ENCODE measurements at places on chromosomes 5 and 9.

DNA sequence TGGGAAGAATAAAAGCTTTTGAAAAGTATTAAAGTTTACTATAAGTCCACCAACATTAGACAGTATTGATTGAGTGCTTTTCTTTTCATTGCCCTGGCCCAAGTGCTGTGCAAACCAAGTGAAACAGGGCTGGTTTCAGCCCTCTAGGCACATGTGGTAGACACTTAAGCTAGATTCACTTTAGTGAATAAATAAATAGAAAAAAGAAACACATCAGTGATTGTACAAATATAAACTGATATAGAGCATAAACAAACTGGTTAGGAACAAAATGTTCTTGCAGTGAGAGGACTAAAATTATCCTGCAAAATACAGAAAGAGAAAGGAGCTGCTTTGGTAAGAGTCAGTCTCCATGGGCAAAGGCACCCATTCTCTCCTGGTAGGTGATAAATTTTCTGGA is 29.7 kb downstream of the ACTBL2 start:
- no peak for DNase-seq
- H3K4me1 ChIP-seq: no peaks in the 10 kb centered on the region
- no peak overlapping the region for H3K27ac ChIP-seq
- no peak overlapping the region for H3K4me3 ChIP-seq

GRCh38 chr9:114200721-114201300 is 45.5 kb downstream of the COL27A1 start:
- no peaks in the 10 kb centered on the region for H3K27me3 ChIP-seq
- H3K27ac ChIP-seq: no peak overlapping the region
- H3K4me1 ChIP-seq: no peaks in the 10 kb centered on the region
- DNase-seq: no peak

DNA sequence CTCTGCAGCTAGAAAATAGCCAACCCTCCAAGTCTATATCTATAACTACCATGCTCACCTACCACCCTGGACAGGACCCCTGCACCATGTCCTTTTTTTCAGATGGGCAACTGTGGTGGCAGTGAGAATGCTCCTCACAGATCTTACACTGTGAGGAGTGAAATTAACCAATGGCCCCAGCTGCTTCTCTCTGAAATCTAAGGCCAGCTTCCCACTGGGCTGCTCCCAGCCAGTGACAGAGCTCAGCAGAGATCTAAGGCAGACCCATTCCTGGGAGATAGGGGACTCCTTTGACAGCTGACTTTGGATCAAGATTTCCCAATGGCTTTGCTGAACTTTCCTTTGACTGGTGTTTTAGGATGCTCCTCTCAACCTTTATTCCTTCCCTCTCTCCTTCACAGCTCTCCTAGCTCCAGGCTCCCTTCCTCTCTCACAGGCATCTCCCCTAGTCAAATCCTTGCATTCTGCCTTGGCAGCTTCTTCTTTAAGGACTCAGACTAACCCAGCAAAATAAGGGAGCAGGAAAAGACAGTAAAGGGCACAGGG is 1.6 kb upstream of the ARAP3 start:
- H3K27me3 ChIP-seq: no peaks in the 10 kb centered on the region
- H3K4me1 ChIP-seq: peaks cover 26% of the 10 kb centered on the region
- no peak for DNase-seq
- H3K27ac ChIP-seq: no peak overlapping the region
- H3K4me3 ChIP-seq: peak overlapping the region; percentile 82

- H3K36me3 ChIP-seq: no peaks in the 10 kb centered on the region
- peaks cover 13% of the 10 kb centered on the region for H3K4me1 ChIP-seq
- no peak overlapping the region for H3K4me3 ChIP-seq
- DNase-seq: peak; percentile 36
These were observed 51.9 kb downstream of the KLF4 start for GRCh38 chr9:107437716-107438115.

DNA sequence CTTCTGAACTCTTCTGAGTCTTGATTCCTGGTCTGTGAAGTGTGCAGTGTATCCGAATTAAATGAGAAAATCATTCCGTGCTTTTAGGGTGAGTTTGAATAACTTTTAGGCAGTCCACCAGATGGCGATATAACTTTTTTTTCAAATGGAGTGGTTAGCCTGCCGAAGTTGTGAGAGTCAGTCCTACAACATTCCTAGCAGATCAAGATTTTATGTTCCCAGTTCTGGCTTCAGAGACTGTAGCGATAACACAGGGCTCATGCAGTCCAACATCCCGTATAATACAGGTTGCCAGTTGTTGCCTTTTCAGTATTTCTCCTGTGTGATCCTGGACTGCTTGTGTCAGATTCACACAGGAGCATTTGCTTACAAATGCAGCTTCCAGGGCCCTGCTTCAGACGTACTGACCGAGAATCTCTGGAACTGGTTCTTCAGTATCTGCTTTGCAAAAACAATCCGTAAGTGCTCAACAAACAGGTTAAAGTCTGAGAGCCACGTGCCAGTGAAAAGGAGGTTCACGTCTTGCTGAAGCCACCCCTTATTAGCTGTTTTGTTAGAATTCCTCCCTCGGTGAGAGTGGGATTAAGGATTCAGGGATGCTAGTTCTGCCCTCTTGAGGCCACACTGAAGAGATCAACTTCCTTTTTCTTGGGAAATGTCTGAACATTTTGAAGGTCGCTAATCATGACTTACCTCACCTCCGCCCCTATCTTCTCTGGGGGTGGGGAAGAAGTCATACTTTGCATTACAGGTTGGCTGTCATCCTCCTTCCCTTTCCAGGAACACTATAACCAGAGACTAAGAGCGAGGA is 22.8 kb downstream of the SMIM3 start:
- H3K4me3 ChIP-seq: peak overlapping the region; percentile 53
- no peak overlapping the region for H3K27ac ChIP-seq
- no peaks in the 10 kb centered on the region for H3K36me3 ChIP-seq
- DNase-seq: peak; percentile 86
- no peaks in the 10 kb centered on the region for H3K27me3 ChIP-seq

- H3K27me3 ChIP-seq: no peaks in the 10 kb centered on the region
- no peaks in the 10 kb centered on the region for H3K36me3 ChIP-seq
- H3K27ac ChIP-seq: no peak overlapping the region
- no peak for DNase-seq
- no peak overlapping the region for H3K4me3 ChIP-seq
- H3K4me1 ChIP-seq: no peaks in the 10 kb centered on the region
These were observed 18.1 kb downstream of the C1QTNF2 start for GRCh38 chr5:160352308-160352707.

DNA sequence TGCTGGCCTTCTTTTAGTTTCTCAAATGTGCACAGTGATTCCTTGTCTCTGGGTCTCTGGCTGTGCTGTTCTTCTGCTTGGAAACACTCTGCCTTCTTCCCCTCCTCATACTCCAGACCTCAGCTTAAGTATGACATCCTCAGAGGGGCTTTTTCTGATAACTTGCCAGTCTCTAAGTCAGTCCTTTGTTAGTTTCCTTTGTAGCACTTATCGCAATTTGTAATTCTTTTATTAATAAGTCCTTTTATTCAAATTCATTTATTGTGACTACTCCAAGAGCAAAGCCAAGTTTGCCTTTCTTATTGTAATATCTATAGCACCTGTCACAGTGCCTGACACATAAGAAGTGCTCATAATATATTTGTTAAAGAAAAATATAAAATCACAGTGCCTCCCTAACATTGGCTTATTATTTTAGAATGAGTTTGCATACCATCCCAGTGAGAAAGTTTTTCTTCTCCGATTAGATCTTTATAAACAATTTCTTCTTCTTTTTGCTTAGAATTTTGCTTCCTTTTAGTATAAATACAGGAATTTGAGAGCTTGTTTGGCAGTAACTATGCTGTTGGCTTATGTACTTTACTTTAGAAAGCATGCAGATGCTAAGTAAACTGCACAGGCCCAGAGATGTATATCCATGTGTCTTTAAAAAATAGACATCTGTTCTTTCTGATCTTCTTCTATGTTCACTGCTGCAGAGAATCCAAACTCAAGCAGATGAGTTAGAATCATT is 198.0 kb downstream of the GAS1 start:
- H3K4me3 ChIP-seq: no peak overlapping the region
- H3K4me1 ChIP-seq: no peaks in the 10 kb centered on the region
- no peak for DNase-seq
- no peak overlapping the region for H3K27ac ChIP-seq
- H3K36me3 ChIP-seq: no peaks in the 10 kb centered on the region
- no peaks in the 10 kb centered on the region for H3K27me3 ChIP-seq

- no peak overlapping the region for H3K27ac ChIP-seq
- no peak overlapping the region for H3K4me3 ChIP-seq
- no peaks in the 10 kb centered on the region for H3K27me3 ChIP-seq
- no peaks in the 10 kb centered on the region for H3K4me1 ChIP-seq
- no peak for DNase-seq
These were observed 26.5 kb downstream of the HMCN2 start for GRCh38 chr9:130292106-130292505.

DNA sequence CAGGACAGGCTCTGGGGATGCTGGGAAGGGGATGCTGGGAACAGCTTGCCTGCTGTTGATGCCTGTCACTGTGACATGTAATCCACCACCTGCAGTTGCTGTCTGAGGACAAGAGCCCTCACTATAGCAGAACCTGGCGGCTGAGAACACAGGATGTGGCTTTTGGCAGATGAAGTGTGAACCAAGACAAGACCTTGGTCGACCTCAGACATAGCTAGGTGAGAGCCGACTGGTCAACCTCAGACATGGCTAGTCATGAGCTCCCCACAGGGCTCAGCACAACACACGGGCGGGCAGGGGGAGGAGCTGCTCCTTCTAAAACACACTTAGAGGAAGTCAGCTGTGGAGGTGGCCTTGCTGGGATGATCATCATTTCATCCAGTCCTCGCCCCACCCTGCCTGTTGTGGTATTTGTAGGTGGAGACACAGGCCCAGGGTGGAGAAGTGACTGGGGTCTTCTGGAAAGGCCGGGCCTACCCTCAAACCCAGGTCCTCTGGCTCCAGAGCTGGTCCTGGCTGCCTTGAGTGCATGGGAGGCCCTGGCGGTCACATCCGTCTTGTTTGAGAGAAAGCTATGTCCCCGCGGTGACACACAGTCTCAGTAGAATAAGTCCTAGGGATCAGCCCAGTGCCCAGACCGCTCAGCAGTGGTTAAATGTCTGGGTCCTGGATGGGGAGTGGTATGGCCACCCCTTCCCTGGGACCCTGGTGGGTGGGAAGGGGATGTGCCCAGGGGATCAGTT is 6.1 kb downstream of the SUSD3 start:
- H3K27ac ChIP-seq: no peak overlapping the region
- H3K27me3 ChIP-seq: no peaks in the 10 kb centered on the region
- no peak overlapping the region for H3K4me3 ChIP-seq
- no peak for DNase-seq
- H3K36me3 ChIP-seq: no peaks in the 10 kb centered on the region

DNA sequence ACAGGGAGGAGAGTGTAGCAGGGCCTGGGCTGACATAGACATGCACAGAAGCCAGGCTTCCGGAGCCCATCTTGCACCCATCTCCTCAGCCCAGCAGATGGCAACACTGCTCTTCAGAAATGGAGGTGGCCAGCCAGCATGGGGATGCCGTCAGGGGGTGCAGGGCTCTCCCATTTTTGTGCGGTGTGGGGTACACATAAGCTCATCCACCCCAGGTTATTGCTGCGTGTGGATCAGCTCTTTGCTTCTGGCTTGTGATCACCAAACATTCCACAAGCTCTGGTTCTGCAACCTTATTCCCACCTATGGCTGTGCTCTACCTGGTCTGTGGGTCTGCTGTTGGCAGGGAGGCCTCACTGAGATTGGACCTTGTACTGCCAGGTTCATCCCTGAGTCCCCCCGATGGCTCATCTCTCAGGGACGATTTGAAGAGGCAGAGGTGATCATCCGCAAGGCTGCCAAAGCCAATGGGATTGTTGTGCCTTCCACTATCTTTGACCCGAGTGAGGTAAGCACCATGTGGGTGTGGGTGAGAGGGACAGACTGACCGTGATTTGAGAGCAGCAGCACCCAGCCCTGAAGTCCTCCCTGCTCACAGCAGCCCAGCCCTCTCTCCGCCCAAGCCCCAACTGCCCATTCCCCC is 17.3 kb downstream of the SLC22A5 start:
- H3K36me3 ChIP-seq: no peaks in the 10 kb centered on the region
- DNase-seq: peak; percentile 85
- H3K27me3 ChIP-seq: no peaks in the 10 kb centered on the region
- no peak overlapping the region for H3K27ac ChIP-seq

- no peaks in the 10 kb centered on the region for H3K27me3 ChIP-seq
- peaks cover 11% of the 10 kb centered on the region for H3K4me1 ChIP-seq
- H3K27ac ChIP-seq: no peak overlapping the region
- no peak for DNase-seq
- H3K36me3 ChIP-seq: no peaks in the 10 kb centered on the region
- no peak overlapping the region for H3K4me3 ChIP-seq
These were observed 33.9 kb downstream of the TAS2R1 start for GRCh38 chr5:9596171-9596780.

GRCh38 chr9:138112791-138113600 is 235.4 kb downstream of the CACNA1B start:
- no peaks in the 10 kb centered on the region for H3K27me3 ChIP-seq
- H3K36me3 ChIP-seq: no peaks in the 10 kb centered on the region
- H3K27ac ChIP-seq: no peak overlapping the region
- no peak overlapping the region for H3K4me3 ChIP-seq
- DNase-seq: peak; percentile 19
- H3K4me1 ChIP-seq: no peaks in the 10 kb centered on the region

DNA sequence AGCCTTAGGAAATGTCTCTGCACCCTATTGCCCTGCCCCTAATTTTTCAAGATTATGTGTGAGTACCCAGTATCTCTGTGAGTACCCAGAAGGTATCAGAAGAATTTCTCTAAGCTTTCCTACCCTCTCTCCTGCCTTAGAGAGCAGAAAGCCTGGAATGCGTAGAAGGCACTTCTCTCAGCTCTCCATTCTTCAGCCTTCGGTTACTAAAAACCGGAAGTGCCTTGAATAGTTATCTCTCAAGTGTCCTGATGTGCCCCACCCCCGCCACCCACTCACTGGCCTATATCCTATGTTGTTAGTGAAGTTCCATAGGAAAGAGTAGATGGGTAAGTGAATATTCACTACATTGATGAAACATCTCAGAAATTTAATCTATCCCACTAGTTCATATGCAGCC is 210.7 kb upstream of the CDH10 start:
- H3K4me1 ChIP-seq: peaks cover 10% of the 10 kb centered on the region
- H3K27me3 ChIP-seq: no peaks in the 10 kb centered on the region
- DNase-seq: peak; percentile 67

GRCh38 chr5:173317852-173318251 is 10.4 kb downstream of the STC2 start:
- H3K4me1 ChIP-seq: peaks cover 27% of the 10 kb centered on the region
- no peaks in the 10 kb centered on the region for H3K27me3 ChIP-seq
- H3K4me3 ChIP-seq: no peak overlapping the region
- no peak overlapping the region for H3K27ac ChIP-seq
- no peak for DNase-seq

- no peak for DNase-seq
- H3K36me3 ChIP-seq: no peaks in the 10 kb centered on the region
- no peaks in the 10 kb centered on the region for H3K27me3 ChIP-seq
- H3K4me1 ChIP-seq: 0 out of 2 replicates have a peak, but pooled peaks cover 6% of the 10 kb centered on the region
- H3K4me3 ChIP-seq: no peak overlapping the region
These were observed 840.3 kb upstream of the SEMA6A start for GRCh38 chr5:117414926-117415325.

- H3K27me3 ChIP-seq: no peaks in the 10 kb centered on the region
- no peak overlapping the region for H3K4me3 ChIP-seq
- H3K27ac ChIP-seq: no peak overlapping the region
- DNase-seq: no peak
These were observed 36.8 kb downstream of the PHF2 start for GRCh38 chr9:93613174-93613573.

Data from GM23338 (cell line).